ENCODE measurements at places on chromosomes 6 and 20.

DNA sequence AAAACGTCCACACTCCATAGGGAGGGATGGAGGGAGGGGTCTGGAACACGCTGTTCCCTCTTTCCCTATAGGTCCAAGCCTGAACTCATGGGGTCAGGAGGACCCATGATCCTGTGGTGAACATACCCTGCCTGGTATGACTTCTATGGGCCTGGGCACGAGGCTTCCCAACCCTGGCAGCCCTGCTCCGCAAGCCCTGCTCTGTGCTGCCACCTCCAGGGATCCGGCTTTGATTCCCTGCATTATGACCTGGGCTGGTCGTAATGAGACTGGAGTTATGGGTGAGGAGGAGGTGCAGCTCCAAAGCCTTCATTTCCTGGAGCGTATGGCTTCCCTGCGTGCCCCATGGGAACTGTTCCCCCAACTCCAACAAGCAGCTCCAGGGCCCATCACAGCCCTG lies 54.9 kb downstream of the CDH22 start:
- DNase-seq = no peak

DNA sequence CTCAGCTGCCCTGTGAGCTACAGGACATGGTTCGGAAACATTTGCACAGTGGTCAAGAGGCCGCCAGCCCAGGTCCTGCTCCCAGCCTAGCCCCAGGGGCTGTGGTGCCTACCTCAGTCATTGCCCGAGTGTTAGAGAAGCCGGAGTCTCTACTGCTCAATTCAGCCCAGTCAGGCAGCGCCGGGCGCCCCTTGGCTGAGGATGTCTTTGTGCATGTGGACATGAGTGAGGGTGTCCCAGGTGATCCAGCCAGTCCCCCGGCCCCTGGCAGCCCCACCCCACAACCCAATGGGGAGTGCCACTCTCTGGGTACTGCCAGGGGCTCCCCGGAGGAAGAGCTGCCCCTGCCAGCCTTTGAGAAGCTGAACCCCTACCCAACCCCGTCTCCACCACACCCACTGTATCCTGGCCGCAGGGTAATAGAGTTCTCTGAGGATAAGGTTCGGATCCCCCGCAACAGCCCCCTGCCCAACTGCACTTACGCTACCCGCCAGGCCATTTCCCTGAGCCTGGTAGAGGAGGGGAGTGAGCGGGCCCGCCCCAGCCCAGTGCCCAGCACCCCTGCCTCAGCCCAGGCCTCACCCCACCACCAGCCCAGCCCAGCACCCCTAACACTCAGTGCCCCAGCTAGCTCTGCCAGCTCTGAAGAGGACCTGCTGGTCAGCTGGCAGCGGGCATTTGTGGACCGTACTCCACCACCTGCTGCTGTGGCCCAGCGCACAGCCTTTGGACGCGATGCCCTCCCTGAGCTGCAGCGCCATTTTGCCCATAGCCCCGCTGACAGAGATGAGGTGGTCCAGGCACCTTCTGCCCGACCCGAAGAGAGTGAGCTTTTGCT lies 5.2 kb downstream of the LRRC73 start:
- DNase-seq = no peak

GRCh38 chr6:156887623-156888269 lies 110.6 kb downstream of the ARID1B start:
- DNase-seq = no peak

GRCh38 chr20:48194583-48194982 lies 409.3 kb upstream of the SULF2 start:
- DNase-seq = no peak

- DNase-seq = no peak
These were observed 38.0 kb downstream of the ELOVL2 start for GRCh38 chr6:11006061-11006460.

GRCh38 chr6:47759364-47759763 lies 22.5 kb upstream of the OPN5 start:
- no peak for DNase-seq

DNA sequence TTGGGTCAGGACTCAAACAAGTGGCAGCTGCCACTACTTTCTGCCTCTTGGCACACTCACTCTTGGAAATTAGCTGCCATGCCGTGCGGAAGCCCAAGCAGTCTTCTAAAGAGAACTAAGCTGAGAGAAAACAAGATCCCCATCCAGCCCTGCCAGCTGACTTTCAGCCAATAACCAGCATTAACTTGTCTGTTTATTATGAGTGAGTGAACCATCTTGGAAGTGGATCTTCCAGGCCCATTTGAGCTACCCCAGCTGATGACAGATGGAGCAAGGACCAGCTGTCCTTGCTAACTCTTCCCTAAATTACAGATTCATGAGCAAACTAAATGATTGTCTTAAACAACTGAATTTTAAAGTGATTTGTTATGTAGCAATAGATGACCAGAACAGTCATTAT lies 73.9 kb upstream of the RBM24 start:
- no peak for DNase-seq

DNA sequence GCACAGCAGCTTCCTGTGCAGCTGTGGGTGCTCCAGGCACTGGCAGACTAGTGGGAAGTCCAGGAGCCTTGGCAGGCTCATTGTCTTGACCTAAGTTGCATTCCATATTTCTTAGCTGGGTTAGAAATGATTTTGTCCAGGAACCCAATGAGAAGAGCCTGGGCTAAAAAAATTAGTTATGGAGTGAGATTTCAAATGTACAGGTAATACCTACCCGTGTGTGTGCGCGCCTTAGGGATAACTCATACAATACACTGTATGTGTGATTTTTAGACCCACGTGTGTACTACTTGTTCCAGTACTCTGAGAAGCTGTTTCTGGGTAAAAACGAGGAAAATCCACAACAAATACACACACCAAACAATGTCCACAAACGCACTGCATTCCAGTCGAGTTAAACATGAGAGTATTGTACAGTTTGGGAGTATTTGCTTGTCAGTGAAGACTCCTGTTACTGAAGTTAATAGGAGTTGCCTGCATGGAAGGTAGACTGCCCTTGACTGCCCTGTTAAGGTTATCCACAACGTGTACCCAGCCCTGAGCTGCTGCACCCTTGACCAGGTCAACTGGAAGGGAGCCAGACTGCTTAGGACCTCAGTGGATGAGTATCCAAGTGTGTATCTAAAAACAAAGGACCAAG lies 1.4 kb downstream of the PAQR8 start:
- no peak for DNase-seq

All from NCI-H1436 treated with DMSO at 0.1 percent for 48 hours (cell line).